ENCODE measurements at places on chromosomes 7 and 10.

- DNase-seq = peak; percentile 50
Measured at GRCh38 chr10:101354328-101355071, 535 bp downstream of the BTRC start.

- DNase-seq = no peak
Measured at GRCh38 chr7:84675633-84676034, 481.0 kb upstream of the SEMA3A start.

GRCh38 chr7:21108182-21108581, 319.7 kb upstream of the SP4 start:
- DNase-seq = peak; percentile 23

- no peak for DNase-seq
Measured at GRCh38 chr10:119049777-119050176, 20.3 kb downstream of the NANOS1 start.

GRCh38 chr7:133784486-133785001, 342.6 kb upstream of the LRGUK start:
- DNase-seq = peak; percentile 11

GRCh38 chr10:103802081-103802480, 53.3 kb downstream of the SH3PXD2A start:
- no peak for DNase-seq
